ENCODE measurements at places on chromosomes 2 and 18.
A peak's percentile ranks its signal among the peaks of the same experiment; 100 is the strongest.

- peak; percentile 58 for DNase-seq
Measured at GRCh38 chr2:8590938-8591337, 90.9 kb upstream of the ID2 start.

- DNase-seq, result peak; percentile 5
Measured at GRCh38 chr2:41393621-41394020, 654.2 kb upstream of the PKDCC start.

DNA sequence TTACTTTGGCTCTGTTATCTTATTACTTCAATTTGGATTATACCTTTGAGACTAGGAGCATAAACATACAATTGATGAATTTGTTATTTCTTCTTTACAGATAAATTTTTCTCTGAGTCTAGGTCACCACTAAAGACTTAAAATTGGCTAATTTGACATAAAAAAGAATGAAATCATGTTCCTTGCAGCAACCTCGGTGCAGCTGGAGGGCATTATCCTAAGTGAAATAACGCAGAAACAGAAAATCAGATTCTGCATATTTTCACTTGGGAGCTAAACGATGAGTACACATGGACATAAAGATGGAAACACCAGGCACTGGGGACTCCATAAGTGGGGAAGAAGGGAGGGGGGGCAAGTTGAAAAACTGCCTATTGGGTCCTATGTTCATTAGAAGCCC is 172.8 kb upstream of the SESTD1 start:
- no peak for DNase-seq

GRCh38 chr2:72864500-72864899 is 22.7 kb upstream of the SPR start:
- no peak for DNase-seq

- DNase-seq, result no peak
Measured at GRCh38 chr18:12254136-12254819, at the start of gene CIDEA. CIDEA (plus strand) TSS chr18:12254361; CDS start chr18:12254384, 23 bp downstream.

- no peak for DNase-seq
Measured at GRCh38 chr18:12946549-12947284, 1.1 kb upstream of the SEH1L start.

GRCh38 chr2:195251214-195251613 is 405.8 kb upstream of the SLC39A10 start:
- no peak for DNase-seq

GRCh38 chr2:134124047-134124753 is 129.7 kb upstream of the MGAT5 start:
- no peak for DNase-seq

GRCh38 chr2:127129937-127130336 is 23.0 kb upstream of the BIN1 start:
- DNase-seq, result no peak

GRCh38 chr2:128503399-128504245 is 185.0 kb upstream of the HS6ST1 start:
- DNase-seq, result no peak

DNA sequence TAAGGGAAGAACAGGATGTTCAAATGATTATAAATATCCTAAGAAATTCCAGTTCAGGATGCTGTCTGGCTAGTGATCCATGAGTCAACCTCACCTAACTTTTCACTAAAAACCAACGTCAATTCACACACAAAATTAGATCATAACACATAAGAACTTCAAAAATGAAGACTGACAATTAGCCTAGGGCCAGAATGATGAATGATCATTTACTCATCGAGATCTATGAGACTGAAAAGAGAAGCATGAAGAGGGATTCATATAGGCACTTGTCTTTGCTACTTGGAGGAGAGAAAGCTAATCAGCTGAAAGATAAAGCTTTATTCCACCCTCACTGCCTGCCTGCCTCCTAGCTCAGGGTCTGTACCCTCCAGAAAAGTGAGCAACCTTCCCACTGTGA is 29.8 kb downstream of the ADD2 start:
- no peak for DNase-seq

GRCh38 chr2:42959234-42960001 is 167.0 kb upstream of the HAAO start:
- no peak for DNase-seq

DNA sequence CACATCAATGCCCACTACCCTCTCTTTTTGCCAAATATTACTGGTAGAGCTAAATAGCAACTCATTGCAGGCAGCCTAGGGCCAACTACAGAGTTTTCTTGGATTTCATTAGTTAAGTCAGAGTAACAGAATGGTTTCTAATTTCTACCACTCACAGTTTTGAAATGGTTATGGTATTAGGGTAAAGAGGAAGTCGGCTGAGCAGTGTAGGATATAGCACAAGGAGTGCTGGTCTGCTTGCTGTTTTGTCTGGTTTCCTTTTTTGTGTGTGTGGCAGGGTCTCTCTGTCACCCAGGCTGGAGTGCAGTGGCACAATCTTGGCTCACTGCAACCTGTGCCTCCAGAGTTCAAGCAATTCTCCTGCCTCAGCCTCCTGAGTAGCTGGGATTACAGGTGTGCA is 289.2 kb upstream of the CCDC68 start:
- DNase-seq, result no peak

GRCh38 chr2:51981783-51982182 is 949.9 kb upstream of the NRXN1 start:
- DNase-seq, result no peak

DNA sequence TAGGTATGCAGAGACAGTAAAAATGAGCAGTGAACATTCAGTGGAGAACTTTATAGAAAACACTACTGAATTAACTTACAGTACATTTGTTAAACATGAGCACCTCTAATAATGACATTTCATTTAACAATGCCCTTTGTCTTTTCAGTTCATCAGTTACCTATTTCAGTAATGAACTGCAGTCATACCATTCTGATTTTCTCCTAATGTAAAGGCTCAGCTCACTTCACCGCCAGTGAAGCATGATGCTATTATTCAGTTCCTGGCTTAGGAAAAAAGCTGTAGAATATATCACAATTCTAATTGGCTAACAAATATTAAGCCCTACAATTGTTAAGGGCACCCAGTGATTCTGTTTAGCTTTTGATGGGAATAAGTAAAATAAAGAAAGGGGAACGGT is 37.1 kb upstream of the CCDC93 start:
- no peak for DNase-seq

DNA sequence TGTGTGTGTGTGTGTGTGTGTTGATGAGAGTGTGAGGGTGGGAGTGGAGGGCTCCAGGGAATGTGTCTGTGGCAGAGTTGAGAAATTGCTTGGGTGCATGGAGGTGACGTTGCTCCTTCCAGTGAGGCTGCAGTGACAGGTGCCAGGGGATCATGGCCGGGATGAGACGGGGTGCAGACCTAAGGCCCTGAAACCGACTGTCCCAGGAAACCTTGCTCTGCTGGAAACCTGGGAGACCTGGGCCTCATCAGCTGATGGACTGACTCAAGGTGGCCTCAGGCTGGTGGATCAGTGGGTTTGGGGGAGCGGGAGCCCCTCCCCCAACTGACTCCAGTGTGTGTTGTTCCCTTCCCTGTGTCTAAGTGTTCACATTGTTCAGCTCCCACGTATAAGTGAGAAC is 56.6 kb downstream of the INHBB start:
- no peak for DNase-seq

DNA sequence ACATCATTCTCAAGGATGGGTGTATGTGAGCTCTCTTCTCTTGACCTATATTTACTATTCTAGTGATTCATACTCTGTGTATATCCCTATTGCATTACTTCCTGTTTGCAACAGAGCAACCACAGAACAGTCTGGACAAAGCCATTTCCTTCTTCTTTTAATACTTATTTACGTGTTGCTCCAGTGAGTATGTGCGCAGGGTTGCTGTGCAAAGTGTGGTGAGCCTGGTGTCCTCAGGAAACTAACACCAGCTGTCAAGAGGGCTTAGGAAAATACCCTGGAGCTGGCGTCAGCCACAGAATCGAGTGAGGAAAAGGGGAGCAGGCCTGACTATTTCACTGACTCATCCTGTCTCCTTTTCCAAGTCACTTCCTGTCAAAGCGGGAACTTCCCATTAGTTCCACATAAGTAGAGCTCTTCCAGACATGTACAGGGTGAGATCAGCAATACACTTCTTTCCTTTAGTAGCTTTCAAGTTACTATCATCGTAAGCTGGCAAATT is 214.1 kb upstream of the COPS8 start:
- no peak for DNase-seq

DNA sequence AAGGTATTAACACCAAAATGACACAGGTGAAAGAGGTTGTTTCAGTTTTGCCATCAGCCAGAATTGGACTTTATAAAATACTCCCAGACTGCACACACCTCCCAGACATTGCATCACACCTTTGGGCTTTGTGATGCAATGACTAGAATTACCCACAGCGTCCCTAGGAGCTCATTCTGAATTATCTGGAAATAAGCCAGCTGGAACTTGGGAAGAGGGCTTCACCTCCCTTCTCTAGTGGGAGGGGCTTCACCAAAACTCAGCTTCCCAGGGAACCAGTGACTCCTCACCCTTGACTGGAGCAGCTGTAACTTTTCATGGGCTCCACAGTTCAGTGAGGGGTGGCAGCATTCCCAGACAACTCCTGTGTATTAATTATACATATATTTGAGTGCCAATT is 83.1 kb upstream of the BZW1 start:
- DNase-seq, result no peak

- DNase-seq, result no peak
Measured at GRCh38 chr2:70937866-70938585, 2.3 kb downstream of the ATP6V1B1 start.

DNA sequence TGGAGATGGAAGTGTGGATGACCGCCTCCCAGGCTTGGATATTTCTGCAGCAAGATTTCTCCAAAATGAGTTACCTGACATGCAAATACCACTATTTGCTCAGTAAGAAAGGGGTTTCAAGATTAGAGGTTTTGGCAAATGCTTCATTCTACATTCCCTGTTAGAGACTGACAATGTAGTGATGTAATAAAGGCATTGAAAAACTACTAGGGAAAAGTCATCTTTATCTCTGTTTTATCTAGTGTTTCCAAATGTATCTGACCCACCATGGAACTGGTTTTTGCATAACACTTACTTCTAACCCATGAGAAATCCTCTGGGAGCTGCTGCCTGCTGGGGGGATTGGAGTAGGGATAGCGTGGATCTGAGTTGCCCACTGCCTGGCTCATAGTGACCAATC is 33.0 kb upstream of the NTSR2 start:
- DNase-seq, result no peak

GRCh38 chr2:157698430-157698829 is 69.8 kb upstream of the ACVR1C start:
- DNase-seq, result no peak

- DNase-seq, result no peak
Measured at GRCh38 chr2:233089851-233090250, 29.7 kb downstream of the INPP5D start.

- DNase-seq, result no peak
Measured at GRCh38 chr2:185567940-185568339, 170.7 kb upstream of the FSIP2 start.

GRCh38 chr18:54647176-54647575 is 56.1 kb downstream of the DYNAP start:
- DNase-seq, result no peak

DNA sequence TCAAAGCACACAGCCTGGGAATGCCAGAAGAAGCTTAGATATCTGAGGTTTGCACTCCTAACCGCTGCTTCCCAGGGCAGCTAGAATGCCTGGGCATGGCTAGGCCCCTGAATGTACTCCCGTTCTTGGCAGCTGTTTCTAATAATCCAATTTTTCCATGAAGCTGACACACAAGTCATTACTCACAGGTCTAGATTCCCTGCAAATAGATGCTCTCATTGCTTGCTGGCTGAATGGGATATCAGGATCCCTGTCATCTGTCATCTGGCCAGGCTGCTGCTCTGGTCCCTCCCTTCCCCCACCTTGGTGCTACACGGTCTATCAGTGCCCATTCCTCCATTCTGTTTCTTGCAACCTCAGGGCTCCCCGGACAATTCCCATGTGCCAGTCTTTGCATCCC is 40.7 kb upstream of the TEX51 start:
- no peak for DNase-seq

DNA sequence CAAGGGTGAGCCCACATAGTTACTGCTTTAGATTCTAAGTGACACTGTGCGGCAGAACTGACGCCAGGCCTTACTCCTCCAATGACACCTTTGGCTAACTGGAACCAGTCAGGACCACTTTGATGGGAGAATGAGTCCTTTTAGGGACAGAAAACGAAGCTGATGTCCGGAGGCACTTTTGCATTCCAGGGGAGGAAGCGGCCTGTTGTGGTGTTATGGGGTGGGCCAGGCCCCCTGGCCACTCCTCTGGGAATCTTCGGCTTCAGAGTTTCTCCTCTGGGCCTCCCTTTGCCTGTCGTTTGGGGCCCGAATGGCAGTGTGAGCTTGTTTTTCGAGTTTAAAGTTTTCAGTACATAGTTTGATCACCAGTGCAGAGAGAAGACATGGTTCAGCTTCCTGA is 65.9 kb downstream of the MBP start:
- DNase-seq, result no peak

GRCh38 chr2:159890551-159891266 is 92.7 kb upstream of the CD302 start:
- no peak for DNase-seq

- DNase-seq, result no peak
Measured at GRCh38 chr18:67634631-67635338, 118.3 kb upstream of the DSEL start.

DNA sequence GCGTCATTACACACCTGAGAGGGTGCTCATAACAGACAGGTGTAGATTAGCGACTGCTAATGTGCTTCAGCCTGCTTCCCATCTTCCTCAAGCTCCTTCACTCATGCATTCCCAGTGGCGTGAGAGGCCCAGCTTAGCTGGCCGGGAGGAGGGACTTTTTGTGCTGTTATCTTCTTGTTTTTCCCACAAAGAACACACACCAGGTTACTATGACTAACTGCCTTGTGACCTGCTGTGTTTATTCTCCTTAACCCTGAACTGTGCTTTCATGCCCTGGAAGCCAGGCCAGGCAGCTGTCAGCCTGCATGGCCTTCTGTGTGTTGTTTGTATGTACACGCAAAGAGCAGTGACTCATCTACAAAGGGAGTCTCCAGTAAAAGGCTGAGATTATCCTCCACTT is 143.8 kb downstream of the PIEZO2 start:
- no peak for DNase-seq

- no peak for DNase-seq
Measured at GRCh38 chr2:95345081-95345562, 48.0 kb downstream of the KCNIP3 start.

DNA sequence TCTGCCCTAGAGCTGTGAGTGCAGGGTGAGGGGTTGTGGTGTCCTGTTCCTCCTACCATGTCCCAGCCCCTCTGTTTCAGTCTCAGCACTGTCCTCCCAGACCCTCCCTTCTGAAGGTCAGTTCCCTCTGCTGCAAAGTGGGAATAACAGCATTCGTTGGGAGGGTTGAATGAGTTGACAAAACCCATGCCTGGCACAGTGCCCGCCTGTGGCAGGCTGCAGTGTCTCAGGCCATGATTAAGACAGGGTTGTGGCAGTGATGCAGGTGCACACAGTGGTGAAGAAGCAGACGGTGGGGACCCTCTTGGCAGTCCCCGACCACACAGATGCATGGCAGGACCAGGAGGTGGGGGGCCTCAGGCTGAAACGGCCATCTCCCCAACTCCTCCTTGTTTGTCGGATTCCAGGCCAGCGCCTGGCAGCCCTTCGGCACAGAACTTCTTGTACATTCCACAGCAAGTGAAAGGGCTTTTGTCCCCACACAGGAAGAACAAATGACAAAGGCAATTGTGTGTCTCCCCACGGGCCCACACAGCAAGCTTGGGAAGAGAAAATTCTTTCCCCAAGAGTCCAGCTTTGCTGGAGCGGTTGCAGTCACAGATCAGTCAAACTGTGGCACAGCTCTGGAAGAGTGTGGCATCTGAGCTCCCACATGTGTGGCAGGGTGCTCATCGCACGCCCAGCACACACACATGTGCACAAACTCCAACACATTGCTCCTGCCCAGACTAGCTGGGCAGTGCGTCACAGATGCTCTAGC is 92.0 kb upstream of the MSH2 start:
- no peak for DNase-seq

- DNase-seq, result no peak
Measured at GRCh38 chr2:10292033-10292432, 10.7 kb upstream of the HPCAL1 start.
